ENCODE measurements at places on chromosomes 5 and 9. TPM values are rescaled to one million over a fixed set of nuclear protein-coding genes. Genes with fewer than 3 reads are reported as not detected.

GRCh38 chr5:75736273-75736672, 19.0 kb upstream of the POC5 start:
- no peak for DNase-seq

- DNase-seq, result no peak
These were observed 405.4 kb downstream of the IRX1 start for GRCh38 chr5:4001004-4001403.

DNA sequence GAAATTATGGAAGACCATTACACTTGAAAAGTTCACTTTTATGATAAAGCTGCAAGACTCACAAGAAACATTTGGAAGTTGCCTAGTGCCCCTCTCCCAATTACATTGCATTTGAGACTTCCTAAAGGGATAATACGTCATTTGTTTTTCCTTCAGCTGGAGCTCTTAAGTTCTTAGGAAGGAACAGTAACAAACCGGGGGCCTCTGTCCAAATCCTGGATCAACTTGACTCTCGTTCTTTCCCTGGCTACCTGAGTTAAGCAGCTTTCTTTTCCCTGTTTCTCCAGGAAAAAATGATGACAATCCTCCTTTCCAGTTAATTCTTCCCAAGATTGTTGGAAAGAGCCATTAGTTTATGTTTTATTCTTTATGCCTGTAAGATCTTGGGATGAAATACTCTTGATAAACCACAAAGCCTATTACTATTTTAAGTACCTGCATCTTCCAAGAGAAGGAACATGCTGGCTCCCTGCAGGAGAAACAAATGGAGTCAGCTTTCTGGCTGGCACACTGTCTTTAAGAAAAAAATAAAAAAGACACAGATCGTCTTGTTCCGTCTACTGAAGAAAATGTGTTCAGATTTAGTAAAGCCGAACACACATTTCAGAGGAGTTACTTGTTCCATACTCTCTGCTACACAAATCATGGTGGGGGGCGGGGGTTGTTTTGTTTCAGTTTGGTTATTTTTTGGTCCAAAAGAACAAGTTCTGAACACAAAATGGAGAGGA, 297.9 kb downstream of the EFNA5 start:
- DNase-seq, result peak; percentile 13

- DNase-seq, result no peak
These were observed 249.8 kb upstream of the ZNF608 start for GRCh38 chr5:124996023-124996763.

GRCh38 chr9:94668928-94669729, 29.8 kb upstream of the FBP1 start:
- DNase-seq, result no peak

DNA sequence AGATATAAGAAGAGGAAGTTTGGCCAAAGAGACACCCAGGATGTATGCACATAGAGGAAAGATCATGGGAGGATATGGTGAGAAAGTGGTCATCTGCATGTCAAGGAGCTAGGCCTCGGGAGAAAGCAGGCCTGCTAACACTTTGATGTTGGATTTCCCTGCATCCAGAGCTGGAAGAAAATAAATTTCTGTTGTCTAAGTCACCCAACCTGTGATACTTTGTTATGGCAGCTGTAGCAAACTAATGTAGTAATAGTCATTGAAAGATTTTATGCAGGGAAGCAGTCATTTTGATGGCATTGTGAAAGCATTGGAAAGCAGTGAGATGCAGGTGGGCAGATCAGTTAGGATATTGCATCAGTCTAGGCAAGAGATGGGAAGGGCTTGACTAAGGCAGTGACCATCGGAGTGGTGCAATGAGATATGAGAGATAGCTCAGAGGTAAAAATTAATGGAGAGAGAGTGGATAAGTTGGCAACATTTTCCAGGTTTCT, 24.5 kb upstream of the FOCAD start:
- DNase-seq, result no peak

NMUR2 gene
- not detected for polyA plus RNA-seq
